ENCODE measurements at places on chromosomes 5 and 9. TPM values are rescaled to one million over a fixed set of nuclear protein-coding genes. Genes with fewer than 3 reads are reported as not detected.

DNA sequence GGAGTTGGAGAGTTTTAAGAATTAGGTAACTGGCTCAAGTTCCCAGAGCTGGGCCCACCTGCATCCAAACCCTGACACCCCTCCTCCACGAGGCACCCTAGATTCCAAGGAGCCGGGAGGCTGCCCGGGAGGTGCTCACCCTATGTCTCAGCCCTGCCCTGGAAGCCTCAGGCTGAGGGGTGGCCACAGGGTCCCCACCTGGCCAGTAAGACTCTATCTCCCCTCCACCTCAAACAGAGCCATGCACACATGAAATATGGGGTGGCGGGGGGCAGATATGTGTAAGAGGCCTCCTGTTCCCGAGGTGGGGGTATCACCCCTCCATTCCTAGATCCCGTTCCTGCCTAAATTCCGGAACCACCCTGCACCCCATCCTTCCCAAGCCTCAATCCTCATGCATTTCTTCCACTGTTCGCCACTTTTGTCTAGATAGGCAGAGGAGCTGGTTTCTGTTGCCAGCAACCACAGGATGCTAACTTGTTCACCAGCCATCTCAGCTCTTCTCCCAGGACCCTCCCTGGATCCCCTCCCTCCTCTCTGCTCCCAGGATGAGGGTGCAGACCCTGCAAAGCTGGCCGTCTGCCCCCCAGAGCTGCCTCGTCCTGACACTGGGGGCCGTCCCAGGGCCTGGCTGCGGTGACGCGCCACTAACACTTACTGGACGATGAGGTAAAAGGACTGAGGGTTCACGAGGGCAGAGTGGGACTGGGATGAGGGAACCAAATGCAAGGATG, 44.1 kb downstream of the COL23A1 start:
- no peak for DNase-seq

DNA sequence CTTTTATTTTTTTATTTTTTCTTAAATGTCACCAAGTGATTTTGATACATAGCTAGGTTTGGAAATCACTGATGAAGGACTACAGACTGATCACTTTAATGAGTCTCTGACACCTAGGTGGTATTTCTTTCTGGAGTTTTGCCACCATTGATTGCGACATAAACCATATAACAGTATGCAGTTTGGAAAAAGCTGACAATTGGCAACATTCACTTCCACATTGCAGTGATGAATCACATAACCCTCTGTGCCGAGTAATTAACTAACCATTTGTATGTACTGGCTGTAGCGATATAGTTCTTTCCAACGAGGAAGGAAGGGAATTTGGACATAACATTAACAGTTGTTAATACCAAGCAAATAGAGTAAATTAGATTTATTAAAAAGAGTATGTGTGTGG, 222.9 kb upstream of the EFNA5 start:
- DNase-seq, result peak; percentile 74

- DNase-seq, result no peak
These were observed 189.5 kb downstream of the SEC61B start for GRCh38 chr9:99411479-99412115.

- no peak for DNase-seq
These were observed 256.4 kb upstream of the CDH6 start for GRCh38 chr5:30937070-30937469.

DNA sequence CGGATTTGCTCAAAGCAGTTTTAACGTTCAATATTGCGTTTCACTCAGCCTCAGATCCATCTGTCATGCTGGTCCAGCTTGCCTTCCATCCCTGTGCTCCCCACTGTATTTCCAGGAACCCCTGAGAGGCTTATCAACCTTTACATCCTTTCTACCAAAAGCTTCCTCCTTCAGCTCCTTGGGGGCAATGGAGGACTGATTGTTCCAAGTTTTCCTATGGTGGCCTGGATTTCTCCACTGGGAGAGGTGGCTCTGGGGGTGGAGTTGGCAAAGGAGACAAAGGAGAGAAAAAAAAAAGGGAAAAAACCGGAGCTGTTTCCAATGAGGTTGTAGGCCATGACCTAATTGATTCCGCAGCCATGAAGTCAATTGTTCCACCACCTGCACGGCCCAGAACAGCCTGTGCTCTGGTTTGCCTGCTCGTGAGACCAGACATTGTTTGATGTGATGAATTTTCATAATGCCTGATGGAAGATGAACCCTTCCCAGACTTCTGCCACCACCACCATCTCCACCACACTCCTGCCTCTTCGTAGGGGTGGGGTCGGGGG, 54.1 kb downstream of the ABLIM3 start:
- DNase-seq, result no peak

DNA sequence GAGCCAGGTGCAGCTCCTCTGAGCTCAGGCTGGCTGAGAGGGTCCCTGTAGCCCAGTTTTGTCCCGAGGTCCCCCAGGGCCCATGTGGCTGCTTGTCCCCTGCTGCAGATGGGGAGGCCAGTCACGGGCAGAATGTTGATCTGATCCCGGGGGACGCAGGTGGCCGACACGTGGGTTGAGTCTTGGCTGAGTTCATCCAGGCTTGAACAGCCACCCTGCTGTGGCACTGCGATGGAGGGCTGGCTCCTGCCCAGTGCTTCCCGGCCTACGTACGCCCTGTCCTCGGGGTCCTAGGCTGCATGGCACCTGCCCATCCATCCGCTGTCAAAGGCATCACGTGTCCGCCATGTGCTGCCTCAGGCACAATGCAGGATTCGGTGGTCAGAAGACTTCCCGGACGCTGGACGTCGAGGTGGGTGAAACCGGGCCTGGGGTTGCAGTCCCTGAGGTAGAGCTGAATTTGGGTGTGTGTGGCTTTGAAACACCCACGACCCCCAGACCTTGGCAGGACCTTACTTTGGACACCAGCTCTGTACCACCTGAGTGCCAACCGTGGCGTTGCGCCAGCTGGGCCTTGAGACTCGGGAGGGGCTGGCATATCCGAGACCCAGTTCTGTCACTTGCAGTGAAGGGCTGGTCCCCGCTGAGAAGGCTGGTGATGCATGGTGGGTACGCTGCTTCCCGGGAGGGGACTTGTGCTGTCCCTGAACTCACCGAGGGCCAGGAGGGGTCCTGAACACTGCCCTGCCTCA, 22.3 kb downstream of the RXRA start:
- DNase-seq, result no peak

The WNT8A gene
- not detected for total RNA-seq
